Right renal pelvis (tissue), 4 donors: ENCODE measurements at places on chromosomes 2 and 18.

GRCh38 chr18:35005963-35006577 is 35.1 kb upstream of the MAPRE2 start:
- DNase-seq, result peak; percentile 48

GRCh38 chr2:83017366-83018090 is 1441.6 kb downstream of the SUCLG1 start:
- no peak for DNase-seq

GRCh38 chr2:159381574-159381973 is 95.1 kb upstream of the WDSUB1 start:
- no peak for DNase-seq

DNA sequence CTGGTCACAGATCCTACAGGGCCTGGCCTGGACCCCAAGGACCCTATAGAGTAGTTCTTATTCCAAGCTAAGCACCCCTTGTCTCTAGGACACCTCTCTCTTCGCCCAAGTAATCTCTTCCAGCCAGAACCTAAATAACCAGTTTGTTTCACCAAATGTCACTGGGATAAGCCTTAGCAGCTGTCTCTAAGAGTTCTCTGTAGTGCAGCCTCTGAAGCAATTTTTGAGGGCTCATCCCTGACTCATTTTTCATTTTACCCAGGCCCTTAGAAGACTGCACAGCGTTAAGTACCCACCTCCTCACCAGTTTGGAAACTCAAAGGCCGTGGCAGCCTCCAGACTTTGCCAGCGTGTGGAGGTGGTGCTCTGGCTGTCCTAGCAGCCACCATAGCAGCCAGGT is 290.1 kb upstream of the SIX2 start:
- DNase-seq, result no peak

DNA sequence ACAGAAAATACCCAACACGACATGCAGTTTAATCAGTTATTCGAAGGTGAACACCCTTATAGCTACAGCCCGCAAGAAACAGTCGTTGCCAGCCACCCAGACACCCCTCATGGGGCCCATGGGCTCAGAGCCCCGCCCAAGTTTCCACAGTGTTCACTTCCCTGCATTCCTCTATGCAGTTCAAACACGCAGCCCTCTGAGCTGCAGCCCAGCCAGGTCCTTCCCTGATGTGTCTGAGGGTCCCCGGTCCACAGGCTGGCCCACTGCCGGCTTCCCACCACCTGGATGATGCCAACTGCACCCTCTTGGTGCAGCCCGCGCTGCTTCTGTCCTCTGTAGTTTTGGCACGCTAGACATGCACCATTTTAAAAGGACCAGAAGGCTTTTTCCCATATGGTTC is 87.4 kb downstream of the ZNF516 start:
- DNase-seq, result no peak

DNA sequence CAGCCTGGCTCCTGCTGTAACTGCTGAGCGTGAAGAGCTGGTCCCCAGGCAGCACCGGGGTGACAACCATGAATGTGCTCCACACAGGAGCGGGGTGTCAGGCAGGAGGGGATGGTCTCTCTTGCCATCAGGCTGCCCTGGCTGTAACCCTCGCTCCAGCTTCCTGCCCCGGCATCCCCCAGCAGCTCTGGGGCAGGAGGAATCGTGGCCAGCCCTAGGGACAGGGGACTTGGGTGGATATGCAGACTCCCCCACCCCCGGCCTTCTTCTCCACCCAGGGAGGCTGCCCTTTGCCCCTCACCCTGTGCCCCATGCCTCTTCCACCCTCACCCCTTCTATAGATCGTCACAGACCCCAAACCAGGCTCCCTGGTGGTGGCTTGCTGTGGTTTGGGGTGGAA is 69.4 kb upstream of the SMAD7 start:
- no peak for DNase-seq

- no peak for DNase-seq
Observed at GRCh38 chr2:181724662-181725061, 44.3 kb upstream of the NEUROD1 start.

DNA sequence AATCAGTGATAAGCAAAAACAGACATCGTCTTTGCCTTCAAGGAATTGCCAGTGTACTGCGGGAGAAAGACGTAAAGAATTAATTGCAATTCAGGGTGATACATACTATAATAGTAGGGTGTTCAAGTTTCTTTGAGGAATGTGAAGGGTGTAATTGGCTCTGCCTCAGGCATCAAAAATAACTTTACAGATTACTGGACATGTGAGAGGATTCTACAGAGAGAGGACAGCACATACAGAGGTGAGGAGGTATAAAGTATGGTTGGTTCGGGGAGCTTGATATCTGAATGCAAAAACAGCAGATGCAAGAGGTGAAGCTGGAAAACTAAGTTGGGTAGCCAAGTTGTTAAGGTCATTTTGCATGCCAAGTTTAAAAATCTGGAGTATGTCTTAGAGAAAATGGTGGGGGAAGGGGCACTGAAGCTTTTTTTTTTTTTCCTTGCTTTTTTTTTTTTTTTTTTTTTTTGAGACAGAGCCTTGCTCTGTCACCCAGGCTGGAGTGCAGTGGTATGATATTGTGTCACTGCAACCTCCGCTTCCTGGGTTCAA is 227.5 kb upstream of the FOSL2 start:
- no peak for DNase-seq
